IMR-90 (cell line): ENCODE measurements at places on chromosomes 3 and 15.
A peak's percentile ranks its signal among the peaks of the same experiment; 100 is the strongest.

- DNase-seq: no peak
Observed at GRCh38 chr15:31376511-31376910, 49.9 kb downstream of the KLF13 start.

GRCh38 chr3:23653647-23654525 lies 151.9 kb upstream of the UBE2E1 start:
- DNase-seq: no peak

GRCh38 chr3:154142608-154143007 lies 21.4 kb downstream of the ARHGEF26 start:
- DNase-seq: no peak

- no peak for DNase-seq
Observed at GRCh38 chr3:191774485-191774884, 313.5 kb downstream of the PYDC2 start.

DNA sequence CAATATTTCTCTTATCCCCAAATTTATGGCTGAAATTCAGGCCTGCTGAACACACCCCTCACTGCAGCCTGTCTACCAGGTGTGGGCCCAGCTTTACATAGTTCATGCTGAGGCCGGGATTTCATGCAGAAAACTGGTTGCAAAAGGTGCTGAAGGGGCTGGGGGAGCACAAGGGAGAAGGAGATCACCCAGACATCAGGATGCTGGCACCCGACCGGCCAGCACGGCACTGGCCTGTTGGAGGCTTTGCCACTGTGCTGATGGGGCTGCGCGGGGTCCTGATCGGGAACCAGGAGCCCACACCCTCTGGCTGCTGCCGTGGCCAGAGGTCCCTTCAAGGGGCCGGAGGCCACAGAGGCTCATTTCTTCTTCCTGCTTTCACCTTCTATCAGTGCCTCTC lies 177.9 kb upstream of the C2CD4B start:
- DNase-seq: no peak

- no peak for DNase-seq
Observed at GRCh38 chr3:97896547-97896946, 74.7 kb downstream of the CRYBG3 start.

DNA sequence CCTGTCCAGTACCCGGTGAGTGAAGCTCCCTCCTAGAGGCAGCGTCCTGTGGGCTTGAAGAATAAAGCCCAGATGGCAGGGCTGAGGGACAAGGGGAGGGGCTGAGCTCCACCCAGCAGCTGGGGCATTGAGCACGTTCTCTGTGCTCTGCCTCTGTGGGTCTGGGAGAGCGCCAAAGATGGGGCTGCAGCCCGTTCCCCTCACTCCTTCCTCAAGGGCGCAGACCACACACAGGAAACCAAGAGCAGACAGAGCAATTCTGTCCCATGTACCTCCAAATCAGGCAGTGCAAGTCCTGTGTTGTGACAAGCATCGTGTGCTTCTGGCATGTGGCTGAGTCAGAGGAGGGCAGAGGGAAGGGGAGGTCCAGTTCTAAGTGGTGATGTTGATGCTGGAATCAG lies 15.7 kb upstream of the KIF23 start:
- peak; percentile 67 for DNase-seq

DNA sequence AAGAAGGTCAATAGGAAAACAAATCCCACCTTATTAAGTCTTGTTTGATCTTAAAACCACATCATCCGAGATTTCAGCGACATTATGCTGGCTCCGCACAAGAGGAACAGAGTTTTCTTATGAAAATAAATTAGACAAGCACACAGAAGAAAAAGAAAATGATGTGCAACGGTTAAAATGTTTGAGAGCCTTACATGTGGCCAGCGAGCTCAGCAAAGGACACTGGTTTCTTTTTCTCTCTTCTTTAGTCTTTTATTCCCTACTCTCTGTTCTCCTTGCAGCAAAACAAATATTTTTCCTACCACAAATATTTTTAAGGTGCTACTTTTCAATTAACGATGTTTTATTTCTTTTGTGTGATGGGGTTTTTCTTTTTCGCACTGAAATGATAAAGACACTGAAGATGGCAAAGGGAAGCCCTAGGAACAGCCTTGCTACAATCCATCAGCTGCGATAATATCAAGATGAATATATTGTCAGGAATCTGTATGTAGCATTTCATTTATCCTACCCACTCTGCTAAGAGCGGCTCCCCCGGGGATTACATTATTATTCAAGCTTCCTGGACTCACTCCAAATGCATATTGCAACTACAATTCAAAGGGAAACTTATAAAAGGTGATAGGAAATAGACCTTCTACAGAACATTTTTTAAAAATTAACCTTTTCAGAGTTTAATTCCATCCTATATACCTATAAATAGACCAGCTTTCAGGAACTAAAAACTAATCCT lies 72.9 kb downstream of the ANXA2 start:
- no peak for DNase-seq

DNA sequence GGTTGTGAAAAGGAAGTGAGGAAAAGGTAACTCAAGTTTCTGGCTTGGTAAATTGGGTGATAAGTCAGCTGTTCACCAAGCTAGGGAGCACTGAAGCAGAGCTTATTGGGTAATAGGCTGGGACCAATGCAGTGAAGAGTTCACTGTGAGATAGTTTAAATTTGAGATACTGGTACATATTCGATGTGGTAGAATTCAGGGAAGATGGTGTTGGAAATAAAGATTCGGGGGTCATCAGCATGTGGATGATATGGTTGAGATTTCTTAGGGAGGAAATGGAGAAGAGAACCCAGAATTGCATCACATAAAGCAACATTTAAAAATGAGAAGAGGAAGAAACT lies 16.9 kb downstream of the MME start:
- no peak for DNase-seq
